ENCODE measurements at places on chromosomes 7 and 10.

DNA sequence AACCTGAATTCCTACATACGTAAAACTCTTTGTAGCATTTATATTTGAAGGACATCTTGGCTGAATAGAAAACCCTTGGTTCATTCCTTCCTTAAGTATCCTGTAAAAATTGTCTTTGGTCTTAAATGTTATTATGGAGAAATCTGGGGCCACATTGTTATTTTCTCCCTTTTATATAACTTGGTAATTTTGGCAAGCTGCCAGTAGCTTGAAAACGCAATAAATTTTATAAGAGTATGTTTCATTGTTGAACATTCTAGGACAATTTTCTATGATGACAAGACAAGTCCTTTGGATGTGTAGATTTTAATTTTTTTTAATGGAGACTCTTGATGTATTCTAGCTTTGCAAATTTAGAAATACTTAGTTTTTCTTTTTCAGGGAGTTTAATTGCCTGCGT, 191.9 kb downstream of the ABCA13 start:
- no peak for DNase-seq

- no peak for DNase-seq
Observed at GRCh38 chr10:11208908-11209829, 191.5 kb downstream of the CELF2 start.

DNA sequence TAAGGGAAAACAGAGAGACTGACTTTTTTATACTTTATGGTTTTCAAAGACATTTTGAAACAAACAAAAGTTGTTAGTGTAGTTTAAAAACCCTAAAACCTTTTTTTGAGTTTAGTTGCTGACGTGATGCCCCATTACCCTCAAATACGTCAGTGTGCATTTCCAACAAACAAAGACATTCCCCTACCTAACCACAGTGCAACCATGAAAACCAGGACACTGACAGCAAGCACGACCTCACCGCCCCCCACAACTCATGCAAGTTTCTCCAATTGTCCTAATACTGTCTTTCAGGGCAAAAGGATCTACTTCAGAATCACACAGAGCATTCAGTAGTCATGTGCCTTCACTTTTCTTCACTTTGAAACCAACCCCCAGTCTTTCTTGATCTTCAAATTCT, 75.0 kb downstream of the WNT2 start:
- DNase-seq: no peak

DNA sequence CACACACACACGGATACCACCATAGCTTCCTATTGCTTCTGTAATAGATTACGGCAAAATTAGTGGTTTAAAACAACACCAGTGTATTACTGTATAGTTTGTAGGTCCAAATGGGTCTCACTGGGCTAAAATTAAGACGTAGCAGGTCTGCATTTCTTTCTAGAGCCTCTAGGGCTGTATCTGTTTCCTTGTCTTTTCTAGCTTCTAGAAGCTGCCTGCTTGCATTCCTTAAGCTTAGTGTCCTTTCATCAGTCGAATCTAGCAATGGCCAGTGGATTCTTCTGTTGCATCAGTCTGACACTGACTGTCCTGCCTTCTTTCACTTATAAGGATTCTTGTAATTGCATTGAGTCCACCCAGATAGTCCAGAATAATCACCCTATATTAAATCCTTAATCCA, 882.3 kb downstream of the PCDH15 start:
- no peak for DNase-seq

- DNase-seq: no peak
Observed at GRCh38 chr10:117818721-117819120, 228.0 kb downstream of the RAB11FIP2 start.

- DNase-seq: no peak
Observed at GRCh38 chr7:13742126-13742525, 247.3 kb downstream of the ETV1 start.

- no peak for DNase-seq
Observed at GRCh38 chr10:102230861-102231356, 4.8 kb downstream of the ELOVL3 start.

DNA sequence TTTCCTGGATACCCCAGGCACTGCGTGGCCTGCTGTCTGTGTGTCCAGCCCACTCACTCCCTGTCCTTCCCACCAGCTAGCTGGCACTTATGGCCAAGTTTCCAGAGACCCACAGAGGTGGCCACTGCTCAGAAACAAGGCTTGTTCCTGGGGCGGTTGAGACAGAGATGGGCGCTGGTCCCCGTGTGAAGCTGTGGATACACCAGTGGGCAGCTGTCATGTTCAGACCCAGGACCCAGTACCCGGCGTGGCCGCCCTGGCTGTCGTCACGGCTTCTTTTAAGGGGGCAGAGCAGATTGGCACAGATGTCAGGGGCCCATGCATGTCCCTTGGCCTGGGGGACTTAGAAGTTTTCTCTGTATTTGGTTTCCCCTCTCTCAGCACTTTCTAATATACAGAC, 36.3 kb downstream of the FOXL3 start:
- DNase-seq: no peak

- no peak for DNase-seq
Observed at GRCh38 chr10:102565793-102566192, 62.0 kb downstream of the SUFU start.

GRCh38 chr7:116753130-116753529, 81.1 kb downstream of the MET start:
- DNase-seq: no peak

- no peak for DNase-seq
Observed at GRCh38 chr10:683448-684071, 5.9 kb downstream of the DIP2C start.

- DNase-seq: no peak
Observed at GRCh38 chr7:79241288-79242060, 212.0 kb downstream of the MAGI2 start.

DNA sequence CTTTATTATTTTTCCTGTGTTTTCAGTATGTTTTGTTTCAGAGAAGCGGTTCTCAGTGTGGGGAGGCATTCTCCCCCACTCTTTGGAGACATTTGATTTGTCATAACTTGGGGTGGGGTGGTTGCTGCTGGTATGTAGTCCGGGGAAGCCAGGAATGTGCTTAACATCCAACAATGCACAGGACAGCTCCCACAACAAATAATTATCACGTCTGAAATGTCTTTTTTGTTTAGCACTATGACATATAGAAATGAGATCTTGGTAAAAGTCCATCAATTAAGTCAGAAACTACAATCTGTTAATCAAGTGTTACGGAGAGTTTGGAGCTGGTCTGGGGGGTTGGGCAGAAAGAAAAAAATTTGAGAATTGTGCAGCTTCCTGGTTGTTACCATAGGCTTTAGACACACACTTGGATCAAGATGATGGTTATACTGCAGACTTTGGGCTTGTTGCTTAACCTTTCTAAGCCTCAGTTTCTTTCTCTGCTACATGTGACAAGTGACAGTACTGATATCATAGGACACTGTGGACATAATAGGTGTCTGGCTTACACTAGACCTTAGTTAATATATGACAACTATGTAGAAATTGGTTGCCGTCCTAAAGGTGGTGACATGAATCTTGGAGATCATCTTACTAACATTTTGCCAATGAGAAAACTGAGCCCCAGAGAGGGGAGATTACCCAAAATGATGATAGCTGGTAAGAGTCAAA, 113.7 kb downstream of the LRMDA start:
- no peak for DNase-seq

DNA sequence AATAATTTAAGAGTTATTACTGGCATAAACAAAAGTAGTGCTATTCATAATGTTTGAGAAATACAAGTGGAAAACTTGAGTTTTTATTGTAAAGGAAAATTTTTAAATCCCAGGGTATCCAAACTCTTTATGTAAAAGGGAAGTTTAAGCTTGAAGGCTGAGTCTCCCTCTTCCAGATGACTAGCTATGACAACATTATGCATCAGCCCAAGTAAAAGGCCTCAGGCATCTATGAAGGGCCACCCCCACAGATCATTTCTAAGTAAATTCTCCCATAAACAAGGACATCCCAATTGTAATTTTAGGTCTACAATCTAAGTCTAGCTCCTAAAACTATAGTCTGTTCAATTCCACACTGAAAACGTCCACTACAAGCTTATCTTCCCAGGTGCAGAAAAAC, 166.2 kb upstream of the STEAP1 start:
- no peak for DNase-seq

- no peak for DNase-seq
Observed at GRCh38 chr7:81327468-81328266, 408.8 kb upstream of the SEMA3C start.

- DNase-seq: no peak
Observed at GRCh38 chr7:123538189-123538714, 3.9 kb upstream of the IQUB start.

GRCh38 chr10:13823709-13824405, 237.1 kb downstream of the PRPF18 start:
- DNase-seq: no peak

- DNase-seq: no peak
Observed at GRCh38 chr10:102962267-102962666, 44.2 kb downstream of the CNNM2 start.

- no peak for DNase-seq
Observed at GRCh38 chr10:43712821-43713584, 64.3 kb upstream of the ZNF32 start.

DNA sequence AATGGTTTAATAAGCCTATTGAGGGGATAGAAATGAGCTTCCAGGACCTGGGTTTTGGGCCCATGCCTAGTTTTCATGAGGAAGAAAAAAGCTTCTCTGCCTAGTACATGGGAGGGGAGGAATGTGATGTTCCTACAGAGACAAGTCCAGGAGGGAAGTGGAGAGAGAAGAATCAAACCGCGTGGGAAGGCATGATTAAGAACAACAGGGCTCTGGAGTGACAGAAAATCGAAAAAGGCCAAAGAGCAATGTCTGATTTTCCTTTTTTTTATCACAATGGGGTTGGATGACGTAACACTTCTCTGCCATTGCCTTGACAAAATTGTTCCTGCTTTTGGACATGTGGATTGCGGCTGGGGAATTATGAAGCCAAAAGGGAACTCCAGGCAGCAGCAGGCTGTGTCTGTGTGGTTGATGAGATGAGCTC, 258.6 kb downstream of the CXCL12 start:
- DNase-seq: no peak

DNA sequence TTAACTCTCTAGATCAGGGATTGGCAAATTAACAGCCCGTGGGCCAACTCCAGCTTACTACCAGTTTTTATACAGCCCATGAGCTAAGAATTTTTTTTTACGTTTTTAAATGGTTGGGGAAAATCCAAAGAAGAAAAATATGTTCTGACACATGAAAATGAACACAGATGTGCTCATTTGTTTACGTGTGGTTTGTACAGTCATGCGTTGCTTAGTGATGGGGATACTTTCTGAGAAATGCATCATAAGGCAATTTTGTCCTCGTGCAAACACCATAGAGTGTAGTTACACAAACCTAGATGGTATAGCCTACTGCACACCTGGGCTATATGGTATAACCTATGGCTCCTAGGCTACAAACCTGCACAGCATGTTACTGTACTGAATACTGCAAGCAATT, 8.3 kb upstream of the SMKR1 start:
- DNase-seq: no peak

DNA sequence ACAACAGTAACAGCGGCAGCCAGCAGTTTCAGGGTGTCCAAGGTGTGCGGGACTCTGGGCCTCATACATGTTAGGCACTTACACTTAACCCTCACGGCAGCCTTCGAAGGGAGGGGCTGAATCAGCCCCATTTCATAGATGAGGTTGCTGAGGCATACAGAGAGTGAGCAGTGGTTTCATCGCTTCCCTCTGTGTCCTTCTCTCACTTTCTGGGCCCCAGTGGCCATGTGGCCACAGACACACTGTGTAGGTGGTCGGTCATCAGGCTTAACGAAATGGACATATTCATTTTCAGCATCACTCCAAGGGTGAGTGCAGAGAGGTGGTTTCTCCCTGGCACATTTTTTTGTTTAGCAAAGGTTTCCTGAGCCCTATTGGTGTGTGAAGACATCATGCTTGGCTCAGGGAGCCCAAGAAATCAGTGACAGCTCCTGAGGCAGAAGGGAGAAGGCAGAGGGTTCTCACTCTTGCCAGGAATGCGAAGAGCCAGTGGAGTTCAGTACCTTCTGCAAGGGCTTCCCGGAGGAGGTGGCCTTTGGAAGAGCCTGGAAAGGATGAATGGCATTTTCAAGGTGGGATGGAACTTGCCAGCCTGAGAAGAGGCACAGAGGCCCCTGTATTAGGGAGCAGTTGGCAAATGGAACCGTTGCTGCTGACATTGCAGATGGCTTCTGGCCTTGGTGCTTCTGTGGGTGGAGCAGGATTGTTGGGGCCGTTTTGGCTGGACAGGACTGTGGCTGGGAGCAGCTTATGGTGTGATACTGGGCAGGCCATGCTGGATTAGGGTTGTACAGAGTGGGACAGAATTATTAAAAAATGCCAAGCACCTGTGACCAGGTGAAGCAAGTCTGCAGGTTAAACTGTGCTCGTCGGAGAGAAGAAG, 61.7 kb upstream of the PPIF start:
- no peak for DNase-seq

GRCh38 chr10:100803908-100804307, 58.5 kb downstream of the PAX2 start:
- DNase-seq: no peak

DNA sequence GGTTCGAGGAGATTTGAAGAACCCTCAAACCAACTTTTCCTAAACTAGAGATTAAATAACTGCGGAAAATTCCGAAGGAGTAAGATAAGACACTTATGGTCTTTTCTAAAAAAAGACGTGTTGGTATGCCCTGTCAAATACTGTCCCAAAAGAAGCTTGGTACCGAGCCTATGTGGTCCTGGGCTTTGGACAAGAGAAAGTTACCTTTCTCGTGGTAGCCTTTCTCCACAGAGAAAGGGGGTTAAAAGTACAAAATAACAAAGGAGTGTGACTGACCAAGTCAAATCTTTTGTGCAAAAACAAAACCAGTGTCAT, 56.2 kb upstream of the JCAD start:
- DNase-seq: no peak

Measured in stimulated activated CD8-positive, alpha-beta memory T cell treated with anti-CD3 and anti-CD28 coated beads, Interleukin-7, amount 100 ng/mL, for 24 hours (primary cell).